ENCODE measurements at places on chromosomes 1 and 21. TPM values are rescaled to one million over a fixed set of nuclear protein-coding genes. Genes with fewer than 3 reads are reported as not detected.

GRCh38 chr1:239930686-239931262 is 160.9 kb upstream of the FMN2 start:
- DNase-seq, result no peak

DNA sequence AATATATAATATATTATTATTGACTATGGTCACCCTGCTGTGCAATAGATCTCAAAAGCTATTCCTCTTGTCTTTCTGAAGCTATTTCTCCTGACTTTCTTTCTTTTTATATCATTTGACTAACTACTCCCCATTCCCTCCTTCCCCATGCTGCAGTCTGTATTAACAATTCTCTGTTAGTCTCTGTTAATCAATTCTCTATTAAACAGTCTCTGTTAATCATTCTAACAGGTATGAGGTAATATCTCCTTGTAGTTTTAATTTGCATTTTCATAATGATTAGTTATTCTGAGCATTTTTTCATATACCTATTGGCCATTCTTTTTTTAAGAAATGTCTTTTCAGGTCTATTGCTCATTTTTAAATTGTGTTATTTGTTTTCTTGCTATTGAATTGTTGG is 201.0 kb upstream of the B3GALT2 start:
- no peak for DNase-seq

- DNase-seq, result no peak
Measured at GRCh38 chr1:20029178-20029912, 40.6 kb upstream of the PLA2G5 start.

The KCNJ9 gene
- total RNA-seq, result 0.05 TPM

The RGS8 gene
- total RNA-seq, result not detected

The KCNH1 gene
- not detected for total RNA-seq

The MRPS15 gene
- 98.7 TPM for total RNA-seq

All from HCT116 (cell line).